ENCODE measurements at places on chromosomes 3 and 15. TPM values are rescaled to one million over a fixed set of nuclear protein-coding genes. Genes with fewer than 3 reads are reported as not detected.

DNA sequence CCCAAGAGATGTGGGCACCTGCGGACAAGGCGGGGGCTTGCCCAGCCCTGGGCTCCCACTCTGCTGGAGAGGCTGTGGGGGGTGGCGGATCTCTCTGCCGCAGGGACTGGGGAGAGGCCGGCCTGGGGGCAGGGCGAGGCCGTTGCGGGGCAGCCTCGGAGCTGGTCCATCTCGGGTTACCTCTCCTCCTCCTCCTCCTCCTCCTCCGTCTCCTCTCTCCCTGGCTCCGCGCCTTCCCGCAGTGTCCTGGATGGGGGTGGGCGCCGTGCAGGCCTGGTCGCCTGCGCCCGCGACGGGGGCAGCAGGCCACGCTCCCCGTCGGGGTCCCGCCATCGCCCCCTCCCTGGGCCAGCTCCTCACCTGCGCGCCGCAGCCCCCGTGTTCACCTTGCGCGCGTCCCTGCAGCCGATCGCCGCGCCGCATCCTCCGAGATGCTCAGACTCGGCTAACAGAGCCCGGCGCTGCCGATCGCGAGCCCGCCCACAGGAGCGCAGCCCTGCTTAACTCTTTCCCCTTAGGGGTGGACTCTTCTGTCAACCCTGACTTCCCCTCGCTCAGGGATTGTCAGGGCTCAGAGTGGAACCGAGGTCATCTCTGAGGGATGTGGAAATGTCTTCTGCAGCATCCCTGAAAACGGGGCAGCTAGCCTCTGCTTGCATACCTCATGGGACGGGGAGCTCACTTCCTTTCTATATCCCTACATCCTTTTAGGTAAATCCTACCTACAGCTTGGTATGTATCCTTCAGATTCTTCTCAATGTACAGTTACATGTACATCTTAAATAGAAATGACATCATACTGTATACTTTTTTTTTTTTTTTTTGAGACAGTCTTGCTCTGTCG, at the start of gene PRRT3:
PRRT3 (minus strand) TSS at position 447 of the 844 bp plus-strand sequence. CDS start 2,293 bp downstream, outside the sequence.
- DNase-seq = peak; percentile 76

DNA sequence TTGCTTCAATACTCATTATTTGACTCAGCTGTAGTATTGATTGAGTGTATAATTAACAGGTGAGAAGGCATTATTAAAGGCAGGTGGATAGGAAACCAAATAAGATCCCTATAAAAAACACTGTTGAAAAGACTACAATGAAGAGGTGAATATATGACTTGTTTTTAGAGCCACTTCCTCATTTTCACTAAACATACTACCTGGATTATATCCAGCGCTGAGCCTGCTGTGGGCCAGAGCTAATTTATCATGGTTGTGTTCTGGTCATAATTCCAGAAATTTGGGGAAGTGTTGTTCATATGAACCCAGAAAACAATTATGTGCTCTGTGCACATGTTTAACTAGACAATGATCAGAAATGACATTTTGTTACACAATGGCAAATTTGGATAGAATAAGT, 235.3 kb upstream of the MME start:
- no peak for DNase-seq

DNA sequence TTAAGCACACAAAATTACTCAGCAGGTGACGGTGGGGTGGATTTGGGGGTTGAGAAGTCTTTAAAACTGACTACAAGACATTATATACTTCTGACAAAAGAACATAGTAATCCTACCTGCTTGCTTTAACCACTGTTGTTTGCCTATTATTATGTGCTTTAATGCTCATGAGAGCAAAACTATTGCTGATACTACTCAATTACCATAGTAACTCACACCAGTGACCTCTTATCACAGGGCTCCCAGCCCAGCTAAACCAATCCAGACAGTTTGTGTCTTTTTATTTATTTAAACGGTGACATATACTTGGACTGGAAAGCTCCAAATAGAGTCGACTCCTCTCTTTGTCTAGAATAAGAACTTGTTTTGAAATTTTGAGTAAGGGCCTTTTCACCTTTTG, 42.8 kb upstream of the FEZF2 start:
- no peak for DNase-seq

GRCh38 chr15:68411343-68411675, 20.7 kb downstream of the ITGA11 start:
- peak; percentile 18 for DNase-seq

GRCh38 chr3:43326891-43327581, 40.7 kb downstream of the SNRK start:
- DNase-seq = peak; percentile 35

- no peak for DNase-seq
Measured at GRCh38 chr3:46350262-46350565, 3.7 kb upstream of the CCR2 start.

DNA sequence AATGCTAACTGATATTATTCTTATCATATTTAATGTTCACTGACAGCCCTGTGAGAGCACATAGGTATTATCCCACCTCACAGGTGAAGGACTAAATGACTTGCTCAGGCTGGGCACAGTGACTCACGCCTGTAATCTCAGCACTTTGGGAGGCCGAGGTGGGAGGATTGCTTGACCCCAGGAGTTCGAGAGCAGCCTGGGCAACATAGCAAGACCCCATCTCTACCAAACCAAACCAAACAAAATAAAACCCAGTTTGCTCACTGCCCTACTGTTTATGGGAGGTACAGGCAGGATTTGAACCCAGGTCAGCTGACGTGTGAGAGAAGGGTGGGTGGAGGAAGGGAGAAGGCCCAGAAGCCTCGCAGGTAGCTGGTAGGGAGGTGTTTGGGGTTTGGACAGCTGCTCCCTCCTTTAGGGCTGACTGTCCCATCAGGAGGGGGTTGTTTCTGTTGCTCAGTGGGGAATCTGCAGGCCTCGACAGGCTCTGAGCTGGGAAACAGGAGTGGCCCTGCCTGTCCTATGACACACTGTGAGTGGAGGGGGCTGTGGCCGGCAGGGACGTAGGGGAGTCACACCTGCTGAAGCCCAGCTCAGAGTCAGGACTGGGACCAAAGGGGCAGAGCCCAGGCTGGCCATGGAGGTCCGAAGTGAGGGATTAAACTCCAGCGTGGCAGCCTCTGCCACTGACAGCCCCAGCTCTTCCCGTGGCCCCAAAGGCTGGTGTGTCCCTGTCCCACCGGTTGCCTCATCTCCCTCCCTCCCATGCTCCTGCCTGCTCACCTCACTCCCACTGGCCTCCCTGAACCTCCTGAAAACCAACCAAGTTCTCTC, 25.3 kb downstream of the BHLHE40 start:
- no peak for DNase-seq

DNA sequence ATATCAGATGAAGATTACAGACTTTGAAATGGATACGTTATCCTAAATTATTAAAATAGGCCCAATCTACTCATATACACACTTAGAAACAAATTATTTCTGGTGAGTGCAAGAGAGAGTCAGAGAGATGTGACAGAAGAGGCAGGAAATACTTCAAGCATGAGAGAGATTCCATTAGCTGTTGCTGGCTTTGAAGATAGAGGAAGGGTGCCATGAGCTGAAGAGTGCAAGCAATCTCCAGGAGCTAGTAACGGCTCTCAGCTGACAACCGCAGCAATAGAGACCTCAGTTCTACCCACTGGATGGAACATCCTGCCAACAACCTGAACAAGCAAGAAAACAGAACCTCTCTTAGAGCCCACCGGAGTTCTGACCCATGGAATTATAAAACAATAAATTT, 270.7 kb upstream of the SLITRK3 start:
- DNase-seq = no peak

DNA sequence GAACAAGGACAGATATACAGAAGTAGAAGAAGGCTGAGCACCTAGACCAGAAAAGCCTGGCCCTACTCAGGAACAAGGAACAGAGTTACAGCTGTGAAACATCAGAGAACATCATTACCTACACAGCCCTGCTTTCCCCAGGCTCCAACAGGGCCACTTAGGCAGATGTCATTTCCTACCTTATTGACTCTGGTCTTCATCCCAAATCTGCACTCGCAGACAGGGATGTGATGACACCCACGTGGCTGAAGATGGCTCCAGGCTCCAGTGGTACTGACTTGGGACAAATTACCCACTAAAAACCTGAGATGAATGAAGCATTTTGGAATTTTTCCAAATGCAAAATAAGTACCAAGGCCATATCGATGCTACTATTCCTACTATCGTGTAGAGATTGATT, 18.0 kb upstream of the SSUH2 start:
- DNase-seq = no peak

DNA sequence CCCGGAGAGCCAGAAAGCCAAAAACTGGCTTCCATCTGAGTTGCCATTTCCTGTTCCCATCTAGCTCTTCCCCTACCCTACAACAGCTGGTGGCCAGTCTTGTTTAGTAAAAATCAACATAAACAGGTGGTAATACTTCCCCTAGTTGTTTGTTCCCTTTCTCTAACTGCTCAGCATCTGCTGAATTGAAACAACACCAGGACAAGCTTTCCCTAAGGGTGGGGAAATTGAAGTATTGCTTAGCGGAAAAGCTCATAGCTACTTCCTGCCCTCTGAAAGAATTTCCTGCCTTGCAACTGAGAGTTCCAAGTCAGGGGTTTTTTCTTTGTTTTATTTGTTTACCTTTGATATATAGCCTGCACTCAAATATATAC, 66.8 kb downstream of the HMG20A start:
- DNase-seq = no peak

GRCh38 chr15:91186904-91187656, 87.0 kb downstream of the SV2B start:
- DNase-seq = peak; percentile 73

- no peak for DNase-seq
Measured at GRCh38 chr3:5799398-5799797, 611.9 kb downstream of the EDEM1 start.

- DNase-seq = peak; percentile 93
Measured at GRCh38 chr3:151838574-151839312, 24.8 kb downstream of the AADAC start.

Gene HERC2
- polyA plus RNA-seq = 17.9 TPM

- DNase-seq = no peak
Measured at GRCh38 chr3:56998076-56998529, 62.4 kb upstream of the SPATA12 start.

DNA sequence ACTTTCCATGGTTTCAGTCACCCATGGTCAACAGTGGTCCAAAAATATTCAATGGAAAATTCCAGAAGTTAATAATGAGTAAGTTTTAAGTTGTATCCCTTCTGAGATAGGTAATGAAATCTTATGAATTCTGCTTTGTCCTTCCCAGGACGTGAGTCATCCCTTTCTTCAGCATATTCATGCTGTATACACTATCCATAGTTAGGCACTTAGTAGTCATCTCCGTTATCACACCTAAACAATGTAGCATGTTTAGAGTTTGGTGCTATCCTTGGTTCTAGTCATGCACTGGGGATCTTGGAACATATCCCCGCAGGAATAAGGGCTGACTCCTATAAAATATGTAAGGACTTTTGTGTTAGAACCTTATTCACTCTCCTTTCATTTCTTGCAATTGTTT, 153.2 kb downstream of the UNC13C start:
- DNase-seq = no peak

- DNase-seq = no peak
Measured at GRCh38 chr3:123421353-123422174, 27.3 kb downstream of the ADCY5 start.

Gene OR5H14
- polyA plus RNA-seq = not detected

DNA sequence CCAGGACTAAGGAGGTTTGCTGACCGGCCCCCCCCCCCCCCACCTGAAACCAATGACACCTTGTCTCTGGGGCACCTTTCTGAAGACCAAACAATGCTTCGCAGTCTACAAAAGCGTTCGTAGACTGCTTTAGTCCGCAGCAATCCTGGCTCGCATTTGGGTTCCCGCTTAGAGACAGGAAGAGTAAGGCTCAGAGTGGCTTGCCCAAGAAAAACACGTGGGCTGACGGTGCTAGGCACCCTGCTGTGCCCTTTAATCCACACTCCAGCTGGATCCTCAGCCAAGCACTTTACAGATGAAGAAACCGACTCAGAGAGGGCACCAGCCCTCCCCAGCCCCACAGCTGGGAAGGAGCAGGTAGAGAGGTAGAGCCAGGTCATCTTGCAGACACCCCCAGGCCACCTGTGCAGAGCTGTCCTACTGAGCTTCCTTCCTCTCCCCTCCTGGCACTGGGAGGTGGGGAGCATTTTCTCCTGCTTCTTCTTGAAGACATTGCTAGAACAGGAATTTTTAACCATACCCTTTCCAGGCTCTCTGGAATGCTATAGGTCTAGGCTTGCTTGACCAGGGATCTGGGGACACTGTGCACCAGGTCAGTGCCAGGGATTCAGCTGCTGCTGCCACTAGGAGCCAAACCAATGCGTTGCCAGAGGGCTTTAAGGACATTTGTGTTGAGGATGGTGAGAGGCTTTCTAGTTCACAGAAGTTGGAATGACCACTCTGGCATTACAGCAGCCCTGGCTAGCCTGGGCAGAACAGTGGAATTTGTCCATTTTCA, 1.0 kb upstream of the KLF15 start:
- DNase-seq = no peak

GRCh38 chr3:66276705-66277274, 56.0 kb downstream of the SLC25A26 start:
- DNase-seq = peak; percentile 88

Gene TIGIT
- not detected for polyA plus RNA-seq

GRCh38 chr3:192090586-192090985, 629.6 kb downstream of the PYDC2 start:
- DNase-seq = peak; percentile 4

DNA sequence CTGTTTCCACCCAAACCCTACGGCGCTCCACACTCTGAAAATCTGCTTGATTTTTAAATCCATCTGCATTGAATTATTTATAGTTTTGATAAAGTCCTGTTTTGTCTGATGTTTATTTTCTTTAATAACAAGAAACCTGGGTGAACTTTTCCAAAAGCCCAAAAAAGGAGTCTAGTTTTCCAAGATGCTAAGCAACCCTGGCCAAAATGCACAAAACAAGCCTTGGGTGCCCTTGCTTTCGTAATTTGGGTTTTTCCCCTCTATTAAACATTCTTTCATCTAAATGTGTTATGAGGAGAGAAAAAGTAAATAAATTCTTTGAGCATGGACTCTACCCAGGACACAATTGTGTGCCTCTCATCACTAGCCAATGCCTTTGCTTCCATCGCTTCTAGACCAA, 468.9 kb downstream of the MCTP2 start:
- DNase-seq = no peak

DNA sequence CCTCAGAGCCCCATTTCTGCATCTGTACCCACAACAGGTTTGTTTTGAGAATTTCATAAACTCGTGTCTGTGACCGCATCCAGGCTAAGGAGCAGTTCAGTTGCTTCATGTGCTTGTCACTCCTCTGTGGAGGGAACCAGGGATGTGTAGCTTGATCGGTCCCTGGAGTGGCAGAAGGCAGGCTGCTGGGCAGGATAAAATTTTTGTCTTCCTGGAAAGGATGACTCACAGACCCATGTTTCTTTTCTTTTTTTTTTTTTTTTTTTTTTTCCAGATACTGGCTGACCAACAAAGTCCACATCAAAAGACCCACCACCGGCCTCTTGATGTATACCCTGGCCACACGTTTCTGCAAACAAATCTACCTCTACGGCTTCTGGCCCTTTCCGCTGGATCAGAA, 70.1 kb downstream of the ST8SIA2 start:
- no peak for DNase-seq

Gene C3orf49
- polyA plus RNA-seq = not detected
